GDM1 (cell line): ENCODE measurements at places on chromosomes 13 and 19.

DNA sequence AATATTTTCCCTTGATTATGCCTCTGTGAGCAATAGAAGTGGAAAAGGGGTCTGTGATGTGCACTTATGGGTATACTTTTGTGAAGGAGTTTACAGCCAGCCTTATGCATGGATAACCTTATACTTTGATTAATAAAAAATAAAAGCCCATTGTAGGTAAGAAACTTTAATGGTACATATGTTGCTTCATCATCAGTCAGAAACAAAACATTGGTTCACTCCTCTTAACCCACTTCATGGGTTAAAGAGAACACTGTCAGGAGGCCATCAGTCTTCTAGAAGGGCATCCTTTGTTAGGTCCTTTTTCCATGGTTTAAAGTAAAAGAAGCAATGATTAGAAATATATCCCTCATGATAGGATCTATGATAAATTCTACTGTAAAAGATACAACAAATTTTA, 952.1 kb upstream of the MIR17HG start:
- DNase-seq = no peak

DNA sequence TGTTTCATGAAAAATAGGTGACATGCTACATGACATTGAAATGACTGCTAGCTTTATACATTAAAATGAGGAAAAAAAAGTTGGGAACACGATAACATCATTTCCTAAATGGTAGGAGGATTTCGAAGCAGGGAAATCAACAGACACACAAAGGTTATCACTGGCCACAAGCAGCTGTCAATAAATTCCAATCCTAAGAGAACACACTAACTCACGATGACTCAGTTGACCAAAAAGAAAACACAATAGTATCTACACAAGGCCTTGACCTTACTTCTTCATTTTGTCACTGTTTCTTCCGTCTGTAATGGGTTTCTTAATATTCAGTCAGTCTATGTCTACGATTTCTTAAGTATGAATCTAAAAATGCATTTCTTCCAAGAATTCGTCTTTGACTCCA, 36.5 kb downstream of the STARD13 start:
- DNase-seq = no peak

- no peak for DNase-seq
Measured at GRCh38 chr13:104953588-104953987, 1581.9 kb downstream of the EFNB2 start.

DNA sequence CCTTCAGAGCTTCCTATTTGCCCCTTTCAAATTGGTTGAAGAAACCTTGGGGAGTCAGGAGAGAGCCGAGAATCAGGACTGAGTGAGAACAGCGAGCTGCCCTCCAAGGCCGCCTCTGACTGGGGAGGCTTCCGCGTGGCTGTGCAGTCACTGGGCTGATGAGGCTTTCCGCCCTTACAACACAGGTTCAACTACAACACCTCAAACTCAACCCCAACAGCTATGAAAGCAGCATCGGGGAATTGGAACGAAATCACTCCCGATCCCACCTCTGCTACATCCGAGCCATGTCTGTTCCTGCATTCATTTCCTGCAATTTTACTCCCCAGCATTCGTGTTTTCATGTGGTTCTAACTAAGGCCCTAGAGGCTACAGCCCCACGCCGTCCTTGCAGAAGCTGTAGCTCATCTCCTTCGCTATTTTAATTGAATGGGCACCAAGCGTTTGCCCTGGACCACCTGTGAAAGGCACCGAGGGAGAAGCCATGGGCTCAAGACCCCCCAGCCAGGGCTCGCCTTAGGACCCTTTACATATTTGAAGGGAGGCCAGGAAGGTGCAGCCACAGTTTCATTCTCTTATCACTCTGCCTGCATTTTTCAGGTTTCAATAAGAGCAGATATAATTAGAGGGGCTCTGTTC, 12.3 kb upstream of the RASA3 start:
- no peak for DNase-seq

- peak; percentile 44 for DNase-seq
Measured at GRCh38 chr13:52001120-52001731, 10.0 kb downstream of the ATP7B start.

DNA sequence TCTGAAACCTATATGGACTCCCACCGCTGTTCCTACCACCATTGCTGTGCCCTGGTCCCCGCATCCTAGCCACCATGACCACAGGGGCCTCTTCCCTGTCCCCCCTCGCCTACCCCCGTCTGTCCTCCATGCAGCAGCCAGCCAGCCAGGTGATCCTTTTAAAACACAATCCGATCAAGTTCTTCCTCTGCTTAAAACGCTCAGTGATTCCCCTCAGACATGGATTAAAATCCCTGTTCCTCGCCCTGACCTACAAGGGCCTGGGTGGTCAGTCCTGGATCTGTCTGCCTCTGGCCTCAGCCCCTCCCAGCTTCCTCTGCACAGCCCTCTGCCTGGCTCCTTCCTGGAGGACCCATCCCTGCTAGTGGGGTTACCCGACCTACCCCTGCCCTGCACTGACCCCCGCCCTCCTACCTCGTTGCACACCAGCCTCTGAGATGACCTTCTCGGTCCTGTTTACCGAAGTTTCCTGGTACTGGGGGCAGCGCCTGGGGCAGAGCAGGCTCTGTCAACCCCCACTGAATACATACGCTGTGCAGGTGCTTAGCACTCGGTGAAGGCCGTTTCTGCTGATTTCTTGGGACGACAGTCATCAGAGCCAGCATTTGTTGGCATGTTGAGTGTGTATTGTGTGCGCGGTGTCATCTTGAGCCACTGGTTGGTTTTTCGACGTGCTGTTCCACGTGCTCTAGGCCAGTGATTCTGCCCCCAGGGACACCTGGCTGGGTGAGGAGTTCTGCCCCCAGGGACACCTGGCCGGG, 14.7 kb upstream of the LENG8 start:
- DNase-seq = no peak

GRCh38 chr13:44155422-44156293, 218.0 kb upstream of the SERP2 start:
- DNase-seq = peak; percentile 26

- no peak for DNase-seq
Measured at GRCh38 chr13:45109102-45109720, 11.1 kb upstream of the GTF2F2 start.

- peak; percentile 62 for DNase-seq
Measured at GRCh38 chr13:109654341-109655205, 131.8 kb downstream of the IRS2 start.

DNA sequence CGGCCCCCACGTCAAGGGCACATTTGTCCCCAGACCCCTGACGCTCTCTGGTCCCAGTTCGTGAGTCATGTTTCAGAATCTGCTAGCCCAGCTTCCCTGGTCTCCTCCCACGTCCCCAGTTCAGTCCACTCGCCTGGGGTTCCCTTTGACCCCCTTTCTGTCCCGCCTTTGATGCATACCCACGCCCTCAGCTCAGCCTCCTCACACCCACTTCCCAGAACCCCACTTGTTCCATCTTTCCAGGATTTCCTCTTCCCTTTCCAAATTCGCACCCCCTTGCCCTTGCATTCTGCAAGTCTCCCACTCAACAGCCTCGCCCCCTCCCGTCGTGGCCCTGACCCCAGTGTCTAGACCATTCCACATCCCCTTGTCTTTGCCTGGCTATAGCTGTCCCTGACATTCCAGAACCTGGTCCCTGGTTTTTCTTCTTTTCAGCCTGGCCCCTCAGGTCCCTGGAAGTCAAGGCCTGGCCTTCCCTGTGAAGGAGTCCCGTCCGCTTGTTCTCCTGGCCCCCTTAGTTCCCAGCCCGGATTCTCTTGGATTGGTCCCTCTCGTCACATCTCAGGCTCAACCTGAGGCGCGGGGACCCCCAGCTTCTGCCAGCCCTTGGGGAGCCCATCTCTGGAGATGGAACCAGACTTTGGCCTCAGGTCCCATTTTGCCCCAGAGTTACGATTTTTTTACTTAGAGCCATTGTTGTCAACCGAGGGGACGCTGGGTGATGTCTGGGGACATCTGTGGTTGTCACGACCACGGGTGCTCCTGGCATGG, 1.3 kb downstream of the NCLN start:
- no peak for DNase-seq

DNA sequence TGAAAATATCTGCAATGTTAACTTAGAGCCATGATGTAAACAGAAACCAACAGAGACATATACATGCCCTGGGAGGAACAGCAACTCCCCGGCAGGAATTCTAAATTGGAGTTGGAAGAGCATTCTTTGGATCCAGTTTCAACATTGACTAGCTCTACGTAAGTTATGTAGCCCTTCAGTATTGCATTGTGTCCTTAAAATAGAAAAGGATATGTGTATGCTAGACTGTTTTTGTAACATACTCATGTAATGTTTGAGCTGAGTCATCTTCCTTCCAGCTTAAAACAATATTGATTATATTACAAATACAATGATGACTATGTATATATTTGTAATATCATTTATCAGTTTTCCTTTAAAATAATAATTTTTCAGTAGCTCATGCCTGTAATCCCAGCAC, 1422.2 kb upstream of the PCDH20 start:
- DNase-seq = no peak

DNA sequence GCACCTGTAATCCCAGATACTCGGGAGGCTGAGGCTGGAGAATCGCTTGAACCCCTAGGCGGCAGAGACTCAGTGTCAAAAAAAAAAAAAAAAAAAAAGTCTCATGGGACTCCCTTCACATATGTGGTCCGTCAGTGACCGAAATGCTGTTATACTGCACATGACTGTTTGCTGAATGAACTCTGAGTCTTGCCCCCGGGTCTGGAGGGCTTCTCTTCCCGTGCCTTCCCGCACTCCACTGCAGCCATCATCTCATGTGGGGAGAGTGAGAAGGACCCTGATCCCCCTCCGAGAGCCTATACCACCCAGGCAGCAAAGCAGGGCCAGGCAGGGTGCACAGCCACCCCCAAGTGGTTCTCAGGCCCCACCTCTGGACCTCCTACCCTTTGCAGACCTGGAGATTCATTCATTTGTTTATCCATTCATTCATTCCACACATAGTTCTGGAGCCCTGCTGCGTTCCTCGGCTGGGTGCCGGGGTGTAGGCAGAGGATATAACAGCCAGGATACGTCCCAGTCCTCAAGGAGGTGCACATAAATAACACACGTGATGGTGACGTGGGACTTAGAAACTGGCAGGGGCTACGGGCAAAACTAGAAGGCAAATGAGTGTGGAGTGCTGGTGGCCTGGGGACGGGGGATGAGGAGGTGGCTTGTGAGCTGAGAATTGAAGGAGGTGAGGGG, 14.2 kb downstream of the NDUFA11 start:
- no peak for DNase-seq

DNA sequence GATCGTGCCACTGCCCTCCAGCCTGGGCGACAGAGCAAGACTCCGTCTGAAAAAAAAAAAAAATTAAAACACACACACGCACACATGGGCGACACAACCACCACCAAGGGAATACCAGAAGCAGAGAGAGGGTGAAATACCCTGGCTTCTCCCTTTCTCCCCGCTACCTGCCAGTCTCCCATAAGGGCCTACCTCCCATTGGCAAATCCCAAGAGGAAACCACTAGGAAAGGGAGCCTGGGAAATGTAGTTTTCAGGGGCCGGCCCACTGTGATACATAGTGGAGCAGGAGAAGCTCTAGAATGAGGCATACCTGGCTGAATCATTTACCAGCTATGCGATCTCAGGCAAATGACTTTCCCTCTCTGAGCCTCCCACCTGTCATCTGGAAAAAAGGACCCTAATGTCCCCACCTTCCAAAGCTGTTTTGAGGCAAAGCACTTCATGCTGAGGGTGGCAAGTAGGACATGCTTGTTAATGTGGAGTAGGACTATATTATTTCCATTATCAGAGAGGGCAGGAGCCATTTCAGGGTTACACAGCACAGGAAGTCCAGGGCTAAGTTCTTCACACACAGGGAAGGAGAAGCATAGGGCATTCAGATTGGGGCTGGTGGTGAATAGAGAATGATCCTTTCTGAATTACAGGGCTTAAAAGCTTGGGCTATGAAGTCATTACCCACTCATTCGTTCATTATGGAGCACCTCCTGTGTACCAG, 14.3 kb upstream of the HNRNPUL1 start:
- no peak for DNase-seq

GRCh38 chr19:12647047-12647446, 19.5 kb downstream of the MAN2B1 start:
- DNase-seq = no peak

DNA sequence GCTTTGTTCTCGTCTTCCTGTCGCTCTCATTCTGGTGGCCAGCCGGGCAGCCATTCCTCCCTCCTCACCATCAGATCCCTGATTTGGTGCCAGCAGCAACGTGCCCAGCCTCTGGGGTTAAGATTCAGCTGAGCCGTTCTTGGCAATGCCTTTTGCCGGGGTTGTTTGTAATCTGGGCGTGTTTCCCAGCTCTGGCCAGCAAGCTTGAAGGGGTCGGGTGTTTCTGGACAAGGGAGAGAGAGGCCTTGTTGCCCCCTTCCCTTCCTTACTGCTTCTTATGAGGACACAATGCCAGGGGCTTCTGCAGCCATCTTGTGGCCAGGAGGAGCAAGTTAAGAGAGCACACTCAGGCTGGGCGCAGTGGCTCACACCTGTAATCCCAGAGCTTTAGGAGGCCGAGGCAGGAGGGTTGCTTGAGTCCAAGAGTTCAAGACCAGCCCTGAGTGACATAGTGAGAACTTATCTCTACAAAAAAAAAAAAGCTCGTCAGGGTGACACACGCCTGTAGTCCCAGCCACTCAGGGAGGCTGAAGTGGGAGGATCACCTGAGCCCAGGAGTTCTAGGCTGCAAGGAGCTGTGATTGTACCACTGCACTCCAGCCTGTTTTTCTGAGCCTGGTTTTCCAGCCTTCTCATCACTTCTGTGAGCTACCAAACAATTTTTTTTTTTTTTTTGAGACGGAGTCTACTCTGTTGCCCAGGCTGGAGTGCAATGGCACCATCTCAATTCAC, 10.7 kb upstream of the CRTC1 start:
- no peak for DNase-seq

- no peak for DNase-seq
Measured at GRCh38 chr13:30388406-30389283, 33.6 kb upstream of the UBE2L5 start.

DNA sequence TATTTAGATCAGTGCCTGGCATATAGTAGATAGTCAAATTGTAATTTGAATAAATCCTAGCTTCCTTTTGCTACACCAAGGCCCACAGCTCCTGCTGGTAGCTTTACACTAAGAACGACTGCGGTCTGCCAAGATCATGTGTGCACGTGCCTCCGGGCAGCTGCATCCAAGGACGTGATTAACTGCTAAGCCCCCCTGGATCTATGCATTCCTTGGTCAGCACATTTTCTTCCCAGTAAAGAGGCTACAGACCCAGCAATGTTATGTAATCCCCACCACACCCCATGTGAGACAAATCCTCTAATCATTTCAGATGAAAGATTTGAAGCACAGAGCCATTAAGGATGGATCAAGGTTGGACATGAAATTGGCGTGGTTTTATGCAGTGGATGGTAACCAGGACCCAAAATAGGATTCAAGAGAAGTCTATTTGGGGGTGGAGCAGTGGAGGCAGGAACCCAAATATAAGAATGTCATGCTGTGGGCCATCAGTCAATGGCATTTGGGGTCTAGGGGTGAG, 65.2 kb upstream of the PEG3 start:
- no peak for DNase-seq

- DNase-seq = no peak
Measured at GRCh38 chr13:101488734-101489133, 36.3 kb downstream of the ITGBL1 start.

DNA sequence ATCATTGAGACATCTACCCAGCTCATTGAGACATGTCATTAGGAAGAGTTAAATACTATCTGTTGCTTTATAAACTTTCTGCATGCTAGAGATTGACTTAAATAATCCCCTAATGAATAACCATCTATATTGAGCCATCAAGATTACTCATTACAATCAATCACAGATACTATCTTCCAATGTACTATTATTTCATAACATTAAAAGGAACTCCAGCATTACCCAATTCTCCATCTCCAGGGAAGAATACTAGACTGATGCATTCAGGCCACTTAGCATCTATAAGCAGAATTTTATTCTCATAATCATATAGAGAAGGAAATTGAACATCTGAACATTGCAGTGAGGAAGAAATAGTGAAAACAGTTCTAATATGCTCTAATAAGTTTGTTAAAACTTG, 8.0 kb downstream of the EPSTI1 start:
- no peak for DNase-seq
